ENCODE measurements at places on chromosomes 7 and 10.

DNA sequence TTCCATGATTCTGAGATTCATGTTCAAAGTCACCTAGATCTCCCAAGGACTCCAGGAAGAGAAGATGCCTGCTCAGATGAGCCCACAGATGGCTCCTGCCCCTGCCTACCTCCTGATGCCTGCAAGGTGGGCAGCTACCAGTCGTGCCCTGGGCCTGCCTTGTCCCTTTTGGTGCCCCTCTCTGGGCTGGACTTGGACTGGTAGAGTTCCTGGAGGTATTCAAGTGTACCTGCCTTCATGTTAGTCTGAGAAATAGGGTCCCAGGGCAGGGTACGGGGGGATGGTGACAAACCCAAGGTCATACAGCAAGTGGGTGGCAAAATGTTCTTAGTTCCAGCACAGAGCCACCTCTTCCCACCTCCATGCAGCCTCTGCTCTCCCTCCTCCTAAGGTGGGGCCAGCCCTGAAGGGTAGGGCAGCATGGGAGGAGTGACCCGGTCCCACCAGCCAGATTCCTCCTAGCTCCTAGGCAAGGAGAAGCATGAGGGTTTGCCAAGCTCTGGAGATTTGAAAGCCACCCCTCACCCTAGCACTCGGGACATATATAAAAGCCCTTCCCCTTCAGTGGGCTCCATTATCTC, 80.8 kb upstream of the UNC5B start:
- DNase-seq = no peak

- DNase-seq = no peak
These were observed 293.5 kb upstream of the GALNT17 start for GRCh38 chr7:70838292-70838907.

- no peak for DNase-seq
These were observed 748.5 kb upstream of the MBL2 start for GRCh38 chr10:53521046-53521445.

DNA sequence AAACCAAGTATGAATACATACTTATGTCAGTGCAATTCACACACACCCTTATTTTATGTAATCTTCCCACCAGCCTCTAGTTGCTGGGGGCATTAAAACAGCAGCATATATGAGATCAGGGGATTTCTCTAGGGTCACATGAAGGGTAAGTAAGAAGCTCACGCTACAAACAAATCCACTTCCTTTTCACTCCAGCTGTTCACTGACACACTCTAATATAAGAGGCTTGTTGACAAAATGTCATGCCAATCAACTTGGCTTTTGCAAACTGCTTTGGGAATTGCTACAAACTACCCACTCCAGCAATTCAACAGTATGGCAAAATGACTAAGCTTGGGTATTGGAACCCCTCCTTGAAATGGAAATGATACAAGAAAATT, 10.3 kb downstream of the FAM3C start:
- DNase-seq = peak; percentile 48

DNA sequence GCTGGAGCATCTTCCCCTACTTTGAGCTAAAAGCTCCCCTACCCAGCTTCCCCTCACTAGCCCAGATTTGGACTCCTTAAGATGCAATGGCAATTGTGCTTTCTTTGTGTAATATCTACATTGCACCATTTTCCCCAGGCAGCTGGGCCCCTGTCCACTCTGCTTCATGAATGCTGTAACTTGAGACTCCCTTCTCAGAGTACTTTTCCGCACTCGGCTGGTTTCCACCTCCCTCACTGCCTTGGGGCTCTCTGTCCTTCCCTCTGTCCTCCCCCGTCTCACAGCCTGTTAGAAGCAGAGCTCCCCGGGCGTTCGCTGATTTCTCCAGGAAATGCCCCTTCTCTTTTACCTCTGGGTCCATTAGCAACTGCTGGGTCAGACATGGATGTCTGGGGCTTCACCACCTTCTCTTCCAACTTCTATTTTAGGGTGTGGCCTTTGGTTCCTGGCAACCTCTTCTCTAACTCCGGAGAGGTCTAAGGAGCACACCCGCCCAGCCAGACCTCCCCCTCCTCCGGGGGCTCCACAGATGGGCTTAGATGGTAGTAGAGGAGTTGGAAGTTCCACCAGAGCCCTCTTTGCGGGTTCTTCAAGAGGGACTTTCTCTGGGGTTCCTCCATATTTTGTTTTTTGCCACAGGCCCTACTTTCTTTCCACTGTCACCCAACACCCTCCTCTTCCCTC, 2.9 kb upstream of the TMEM72 start:
- no peak for DNase-seq

- DNase-seq = peak; percentile 49
These were observed at the start of gene IRF5 for GRCh38 chr7:128937647-128938543. IRF5 (plus strand) TSS chr7:128937927; CDS start chr7:128942082, 4,155 bp downstream.

DNA sequence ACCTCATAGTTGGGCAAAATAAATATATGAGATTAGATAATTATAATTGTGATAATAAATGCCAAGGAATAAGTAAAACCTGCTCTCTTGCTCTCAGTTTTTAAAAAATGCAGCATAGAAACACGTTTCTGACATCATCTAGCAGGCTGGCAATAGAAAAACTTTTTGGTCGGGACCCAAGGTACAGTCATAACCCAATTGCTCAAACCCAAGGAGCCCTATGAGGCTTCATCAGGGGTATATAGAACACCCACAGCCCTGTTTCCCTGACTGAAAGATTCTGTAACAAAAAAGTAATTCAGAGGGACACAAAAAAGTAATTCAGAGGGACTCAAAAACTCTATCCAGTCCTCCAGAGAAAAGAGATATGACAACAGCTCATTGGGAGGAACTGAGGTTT, 3.8 kb downstream of the PDE1C start:
- no peak for DNase-seq

- DNase-seq = no peak
These were observed 102.1 kb downstream of the DOCK4 start for GRCh38 chr7:112104120-112104519.

DNA sequence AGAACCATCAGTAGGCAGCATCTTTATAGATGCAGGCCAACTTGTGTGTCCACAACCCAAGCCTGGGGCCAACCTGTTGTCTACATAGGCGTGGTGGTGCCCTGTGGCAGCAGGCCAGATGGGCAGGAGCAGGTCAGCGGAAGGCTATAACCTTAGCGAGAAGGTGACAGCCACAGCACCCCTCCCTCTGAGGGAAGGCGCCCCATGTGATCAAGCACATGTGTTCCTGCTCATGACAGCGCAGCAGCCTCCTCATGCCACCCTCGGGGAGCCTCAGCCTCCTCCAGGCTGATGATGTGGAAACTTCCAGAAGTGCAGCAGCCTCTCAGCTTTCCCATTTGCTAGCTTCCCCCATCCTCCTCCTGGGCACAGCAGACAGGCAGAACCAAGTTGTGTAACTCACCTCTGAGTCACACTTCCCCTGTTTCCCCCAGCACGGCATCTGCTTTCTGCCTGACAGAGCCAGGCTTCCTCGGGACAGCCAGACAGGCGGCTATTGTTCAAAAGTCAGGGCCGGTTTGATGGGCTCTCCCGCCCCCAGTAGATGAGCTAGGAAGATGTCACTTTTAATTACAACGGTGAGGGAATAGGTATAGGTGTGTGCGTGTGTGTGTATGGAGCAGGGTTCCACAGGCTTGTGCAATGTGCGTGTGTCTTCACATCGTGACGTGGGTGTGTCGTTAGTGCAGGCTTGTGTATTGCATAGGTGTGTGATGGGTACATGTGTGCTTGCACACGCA, 312.0 kb upstream of the ZMIZ1 start:
- DNase-seq = peak; percentile 26

- no peak for DNase-seq
These were observed 47.1 kb upstream of the NANOS1 start for GRCh38 chr10:118982366-118982765.

GRCh38 chr7:140611641-140612040, 29.0 kb downstream of the DENND2A start:
- no peak for DNase-seq

DNA sequence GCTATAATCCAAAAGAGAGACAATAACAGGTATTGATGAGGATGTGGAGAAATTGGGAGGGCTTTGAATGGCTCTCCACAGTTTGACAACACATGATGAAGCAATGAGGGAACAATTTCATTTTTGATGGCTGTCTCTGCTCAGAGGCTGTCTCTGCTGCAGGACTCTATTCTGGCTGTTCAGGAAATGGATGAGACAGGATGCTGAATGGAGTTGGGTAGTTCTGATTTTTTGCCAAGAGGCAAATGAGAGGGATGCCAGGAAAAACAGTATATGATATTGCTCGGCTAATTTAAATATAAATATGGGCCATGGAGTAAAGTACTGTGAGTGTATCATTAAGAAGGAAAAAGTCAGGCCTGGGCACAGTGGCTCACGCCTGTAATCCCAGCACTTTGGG, 16.8 kb downstream of the APBB1IP start:
- DNase-seq = no peak

- no peak for DNase-seq
These were observed 399.7 kb downstream of the EXOC4 start for GRCh38 chr7:133652547-133652946.

GRCh38 chr10:12432402-12433189, 83.2 kb downstream of the CAMK1D start:
- no peak for DNase-seq

DNA sequence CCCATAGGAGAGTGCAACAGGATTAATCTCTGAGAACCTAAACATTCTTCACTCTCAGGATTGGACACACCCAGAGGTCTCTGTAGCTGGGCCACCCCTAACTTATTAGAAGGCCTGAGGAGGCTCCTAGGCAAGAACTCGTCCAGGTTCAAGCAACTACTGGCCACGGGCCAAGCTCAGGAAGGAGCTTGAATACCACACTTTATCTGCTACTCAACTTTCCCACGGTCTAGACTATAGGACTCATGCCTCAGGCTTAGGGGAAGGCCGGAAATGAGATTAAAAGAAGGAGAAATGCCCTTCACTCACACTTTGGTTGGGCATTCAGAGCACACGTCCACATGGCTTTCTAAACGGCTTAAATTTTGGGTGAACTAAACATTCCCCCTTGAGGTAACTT, 142.8 kb upstream of the PHYHIPL start:
- DNase-seq = no peak

DNA sequence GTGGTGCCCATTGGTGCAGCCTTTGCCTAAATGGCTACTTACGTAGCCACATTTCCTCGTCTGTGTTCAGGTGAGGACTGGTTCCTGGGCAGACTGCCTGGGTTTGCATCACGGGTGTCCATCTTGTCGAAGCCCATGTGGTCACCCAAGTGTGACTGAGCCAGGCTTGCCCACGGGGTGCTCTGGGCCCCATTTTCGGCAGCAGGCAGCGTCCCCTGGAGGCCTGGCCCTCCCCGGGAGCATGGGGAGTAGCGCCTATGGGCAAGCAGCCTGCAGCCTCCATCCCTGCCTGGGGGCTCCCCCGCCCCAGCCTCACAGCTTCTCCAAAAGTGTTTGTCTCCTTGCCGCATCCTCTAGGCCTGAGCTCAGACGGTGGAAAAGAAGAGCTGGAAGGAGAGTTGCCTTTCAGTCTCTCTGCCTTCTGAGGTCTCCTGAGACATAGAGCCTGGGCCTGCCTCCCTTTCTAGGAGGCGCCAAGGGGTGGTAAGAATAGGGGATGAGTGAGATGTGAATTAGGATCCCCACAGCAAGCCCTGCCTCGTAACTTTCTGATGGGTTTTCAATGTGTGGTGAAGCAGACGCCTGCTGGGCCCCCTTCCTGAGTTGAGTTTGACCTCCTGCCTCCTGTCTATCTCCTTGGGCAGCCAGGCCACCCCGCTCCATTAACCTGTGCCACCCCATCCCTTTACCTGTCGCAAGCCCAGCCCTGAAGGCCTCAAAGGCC, 42.7 kb downstream of the HTRA1 start:
- DNase-seq = no peak

- DNase-seq = no peak
These were observed 704.4 kb upstream of the CELF2 start for GRCh38 chr10:10313149-10313835.

GRCh38 chr10:43407148-43407575, 1.8 kb downstream of the HNRNPF start:
- DNase-seq = peak; percentile 51

GRCh38 chr7:140810830-140811556, 113.7 kb downstream of the BRAF start:
- DNase-seq = peak; percentile 65

GRCh38 chr7:28919510-28919909, 38.6 kb downstream of the TRIL start:
- DNase-seq = no peak

DNA sequence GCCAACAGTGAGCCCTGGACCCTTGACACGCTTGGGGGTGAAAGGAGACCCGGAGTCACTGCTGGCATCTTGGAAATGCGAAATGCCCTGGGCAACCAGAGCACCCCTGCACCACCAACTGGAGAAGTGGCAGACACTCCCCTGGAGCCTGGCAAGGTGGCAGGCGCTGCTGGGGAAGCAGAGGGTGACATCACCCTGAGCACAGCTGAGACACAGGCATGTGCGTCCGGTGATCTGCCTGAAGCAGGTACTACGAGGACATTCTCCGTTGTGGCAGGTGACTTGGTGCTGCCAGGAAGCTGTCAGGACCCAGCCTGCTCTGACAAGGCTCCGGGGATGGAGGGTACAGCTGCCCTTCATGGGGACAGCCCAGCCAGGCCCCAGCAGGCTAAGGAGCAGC, 98.5 kb downstream of the TACC2 start:
- DNase-seq = no peak

DNA sequence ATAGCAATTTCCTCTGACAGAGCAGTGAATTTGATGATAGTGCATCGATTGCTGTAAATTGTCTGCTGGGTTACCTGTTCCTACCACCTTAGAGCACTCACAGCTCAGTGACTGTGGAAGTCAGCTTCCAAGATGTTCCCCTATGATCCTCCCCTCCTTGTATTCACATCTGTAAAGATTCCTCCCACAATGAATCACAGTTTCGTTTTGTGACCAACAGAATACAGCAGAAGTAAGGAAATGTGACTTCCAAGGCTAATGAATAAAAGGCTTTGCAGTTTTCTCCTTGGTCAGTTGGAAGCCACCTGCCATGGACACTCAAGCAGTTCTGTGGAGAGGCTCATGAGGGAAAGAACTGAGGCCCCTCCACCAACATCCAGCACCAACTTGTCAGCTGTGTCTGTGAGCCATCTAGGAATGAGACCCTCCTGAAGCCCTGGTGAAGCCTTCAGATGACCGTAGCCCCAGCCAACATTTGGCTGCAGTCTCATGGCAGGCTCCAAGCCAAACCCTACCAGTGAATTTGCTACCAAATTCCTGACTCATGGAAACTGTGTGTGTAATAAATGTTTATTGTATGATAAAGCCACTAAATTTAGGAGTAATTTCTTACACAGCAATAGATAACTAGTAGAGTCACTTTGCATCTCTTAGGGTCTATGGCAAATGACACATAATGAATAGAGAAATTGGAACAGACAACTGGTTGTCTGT, 309.5 kb upstream of the NPVF start:
- no peak for DNase-seq

- DNase-seq = no peak
These were observed 216.0 kb downstream of the KCNMA1 start for GRCh38 chr10:77421591-77421990.

DNA sequence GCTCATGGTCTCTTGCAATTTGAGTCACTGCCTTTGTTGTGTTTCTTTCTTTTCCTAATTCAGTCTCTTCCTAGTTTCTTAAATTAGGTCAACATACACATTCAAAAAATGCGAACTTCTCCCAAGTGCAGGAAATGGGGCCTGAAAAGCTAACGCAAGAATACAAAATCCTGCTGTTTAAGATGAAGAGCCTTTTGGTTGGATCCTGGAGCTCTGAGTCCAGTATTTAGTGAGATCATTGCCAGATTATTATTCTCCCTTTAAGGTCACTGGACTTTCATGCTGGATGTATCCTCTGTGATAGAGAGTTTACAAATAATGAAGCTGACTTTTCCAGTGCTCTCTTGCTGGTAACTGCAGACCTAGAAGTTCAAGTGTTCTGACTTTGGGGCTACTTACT, 401.9 kb upstream of the MKI67 start:
- no peak for DNase-seq
